ENCODE measurements at places on chromosomes 7 and 10.

DNA sequence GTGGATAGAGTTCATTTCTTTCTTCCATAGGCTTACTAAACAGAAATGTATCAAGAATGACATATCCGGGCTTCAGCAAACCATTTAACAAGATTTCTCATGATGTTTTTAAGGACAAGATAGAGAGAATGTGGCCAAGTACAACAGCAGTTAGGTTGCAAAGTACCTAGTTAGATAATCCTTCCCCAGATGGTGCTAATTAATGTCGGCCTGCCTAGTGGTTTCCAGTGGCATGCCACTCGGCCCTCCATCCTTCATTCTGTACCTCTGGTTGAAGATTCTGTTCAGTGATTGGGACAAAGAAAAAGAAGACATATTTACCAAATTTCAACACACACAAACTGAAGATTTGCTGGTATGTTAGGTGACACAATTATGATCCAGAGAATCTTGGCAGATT is 212.1 kb downstream of the MACC1 start:
- DNase-seq = no peak

GRCh38 chr7:79227044-79227443 is 226.4 kb downstream of the MAGI2 start:
- DNase-seq = peak; percentile 34

GRCh38 chr10:125515571-125515970 is 167.4 kb downstream of the TEX36 start:
- no peak for DNase-seq

DNA sequence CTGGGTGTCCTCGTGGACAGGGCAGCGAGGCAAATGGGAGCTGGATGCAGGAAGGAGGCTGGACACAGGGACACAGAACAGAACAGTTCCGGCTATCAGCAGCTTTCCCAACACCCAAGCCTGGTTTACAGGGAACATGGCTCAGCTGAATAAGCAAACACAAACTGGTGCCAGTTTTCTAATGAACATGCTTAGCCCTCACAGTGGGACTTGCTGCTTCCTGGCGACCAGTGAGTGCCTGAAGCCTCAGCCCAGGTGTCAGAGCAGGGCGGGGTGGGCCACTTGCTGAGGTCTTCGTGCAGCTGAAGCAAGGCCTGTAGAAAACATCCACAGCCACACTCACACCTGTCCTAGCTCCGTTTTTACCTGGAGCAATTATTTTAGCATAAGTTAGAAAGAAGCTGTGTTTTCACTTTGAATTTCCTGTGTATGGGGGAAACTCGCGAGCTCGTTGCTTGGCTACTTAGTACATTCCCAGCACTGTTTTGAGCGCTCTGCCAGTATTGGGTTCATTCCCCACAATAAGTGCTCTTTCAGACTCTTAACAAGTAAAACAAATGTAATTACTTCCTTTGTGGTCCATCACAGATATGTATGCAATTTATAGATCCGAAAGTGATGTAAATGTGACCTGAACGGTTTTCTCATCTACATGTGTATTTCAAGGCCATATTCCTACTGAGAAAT is 261.2 kb upstream of the SHH start:
- DNase-seq = peak; percentile 24

GRCh38 chr10:101758858-101759257 is 17.1 kb downstream of the FGF8 start:
- no peak for DNase-seq

GRCh38 chr7:139648391-139648861 is 124.9 kb downstream of the CLEC2L start:
- peak; percentile 38 for DNase-seq

DNA sequence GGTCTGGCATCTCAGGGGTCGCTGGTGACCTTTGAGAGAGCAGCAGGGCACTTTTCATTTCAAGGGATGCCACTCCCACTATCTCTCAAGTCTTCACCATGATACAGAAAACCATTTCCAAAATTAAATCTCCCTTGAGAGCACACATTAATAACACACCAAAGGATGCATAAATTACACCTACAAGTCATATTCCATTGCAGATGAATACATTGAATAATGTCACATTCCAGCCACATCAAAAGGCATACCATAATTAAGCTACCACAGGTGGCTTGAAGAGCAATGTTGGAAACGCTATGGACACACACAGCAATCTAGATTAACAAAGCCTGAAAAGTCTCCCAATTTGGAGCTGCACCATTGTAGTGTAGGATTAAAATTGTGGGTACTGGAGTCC is 353.3 kb upstream of the ZMIZ1 start:
- no peak for DNase-seq

GRCh38 chr10:86538547-86538946 is 17.0 kb upstream of the WAPL start:
- DNase-seq = no peak

DNA sequence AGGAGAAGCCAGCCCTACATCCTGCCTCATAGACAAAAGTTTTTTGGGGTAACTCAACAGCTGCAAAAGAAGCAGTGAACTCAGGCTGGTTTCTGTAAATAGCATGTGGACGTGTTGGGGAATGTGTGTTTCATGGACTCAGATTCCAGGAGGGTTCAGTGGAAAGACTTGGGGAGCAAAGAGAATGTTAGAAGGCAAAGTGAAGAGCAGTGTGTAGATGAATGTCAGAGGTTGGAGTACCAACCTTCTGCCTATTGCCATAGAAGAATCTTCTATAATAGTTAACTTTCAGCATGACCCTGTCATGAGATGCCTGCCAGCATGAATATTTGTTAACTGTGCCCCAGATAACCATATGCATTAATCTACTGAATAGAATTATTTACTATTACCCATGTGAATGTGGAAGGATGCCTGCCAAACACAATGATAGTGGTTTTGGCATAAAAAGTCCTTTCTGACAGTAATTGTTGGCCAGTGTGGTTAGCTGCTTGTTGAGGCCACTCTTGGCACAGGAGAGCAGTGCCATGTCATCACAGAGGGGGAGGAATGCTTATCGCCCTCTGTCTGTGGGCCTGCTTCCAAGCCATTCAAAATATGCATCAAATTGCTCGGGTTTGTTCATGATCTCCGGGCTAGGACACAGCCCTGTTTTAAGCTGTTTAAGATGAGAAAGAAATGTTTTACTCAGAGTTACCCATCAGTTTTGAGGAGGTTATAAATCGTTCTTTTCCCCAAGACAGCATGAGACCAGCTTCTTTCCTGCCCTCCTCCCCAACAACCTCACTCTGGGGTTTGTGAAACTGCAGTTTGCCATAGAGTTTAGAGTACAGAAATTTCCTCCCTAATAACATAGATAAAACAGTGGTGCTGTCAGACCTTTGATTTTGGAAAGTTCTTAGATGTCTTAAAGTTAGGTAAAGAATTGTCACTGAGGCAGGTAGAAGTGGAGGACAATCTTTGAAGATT is 165.3 kb downstream of the WNT2 start:
- DNase-seq = no peak

DNA sequence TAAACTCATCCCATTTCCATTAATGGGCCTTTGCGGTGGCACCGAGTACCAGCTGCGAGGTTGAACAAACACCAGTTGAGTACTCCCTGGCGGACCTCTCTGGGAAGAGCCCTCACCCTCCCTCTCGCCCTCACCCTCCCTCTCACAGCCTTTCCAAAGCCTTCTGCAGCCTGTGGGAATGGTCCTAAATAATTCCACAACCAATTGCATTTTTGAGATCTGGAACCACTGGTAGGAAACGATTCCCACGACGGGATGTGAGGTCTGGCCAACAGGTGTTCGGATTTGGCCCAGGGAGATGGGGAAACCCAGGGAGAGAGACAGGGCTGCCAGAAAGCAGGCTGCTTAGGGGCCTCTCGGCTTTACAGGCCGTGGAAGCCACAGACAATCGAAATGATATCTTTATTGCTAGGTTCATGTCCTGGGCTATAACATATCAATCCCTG is 5.3 kb downstream of the PTF1A start:
- DNase-seq = no peak

DNA sequence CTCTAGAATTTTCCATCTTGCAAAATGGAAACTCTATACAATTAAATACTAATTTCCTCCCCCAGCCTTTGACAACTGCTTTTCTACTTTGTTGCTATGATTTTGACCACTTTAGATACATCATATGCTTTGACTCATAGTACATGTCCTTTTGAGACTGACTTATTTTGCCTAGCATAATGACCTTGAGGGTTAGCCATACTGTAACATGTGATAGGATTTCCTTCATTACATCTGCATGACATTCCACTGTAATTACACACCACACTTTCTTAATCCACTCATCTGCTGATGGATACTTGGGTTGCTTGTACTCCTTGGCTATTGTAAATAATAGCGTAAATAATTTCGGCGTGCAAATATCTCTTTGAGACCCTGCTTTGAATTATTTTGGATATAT is 127.7 kb downstream of the JAZF1 start:
- no peak for DNase-seq

DNA sequence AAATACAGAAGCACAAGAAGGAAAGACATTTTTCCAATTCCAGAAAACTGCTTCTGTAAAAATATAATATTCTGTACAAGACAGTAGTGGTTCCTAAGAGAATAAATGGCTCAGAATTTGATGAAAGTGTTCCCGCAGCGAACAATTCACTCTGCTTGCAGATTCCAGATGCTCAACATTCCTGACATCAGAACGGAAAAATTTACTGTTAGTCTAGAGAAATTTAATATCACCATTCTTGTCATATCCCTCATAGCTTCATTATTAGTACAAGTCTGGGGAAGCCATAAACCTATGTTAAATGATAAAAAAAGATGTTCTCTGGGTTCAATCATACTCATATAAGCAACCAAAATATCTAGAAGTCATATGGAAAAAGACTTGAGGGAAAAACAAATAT is 83.6 kb downstream of the MPP7 start:
- DNase-seq = no peak

GRCh38 chr7:121546632-121547543 is 150.8 kb upstream of the FAM3C start:
- DNase-seq = no peak
